Left colon (tissue), 2 donors: ENCODE measurements at places on chromosomes 6 and 20. TPM values are rescaled to one million over a fixed set of nuclear protein-coding genes. Genes with fewer than 3 reads are reported as not detected.

The CDK5RAP1 gene
- 27.4 TPM for total RNA-seq

The TSBP1 gene
- total RNA-seq = not detected

The IPCEF1 gene
- 1.8 TPM for total RNA-seq

The PRR18 gene
- not detected for total RNA-seq

- DNase-seq = no peak
These were observed 11.6 kb downstream of the AKAP7 start for GRCh38 chr6:131146865-131147264.

- DNase-seq = no peak
These were observed 36.0 kb upstream of the FOXO3 start for GRCh38 chr6:108524528-108525248.

DNA sequence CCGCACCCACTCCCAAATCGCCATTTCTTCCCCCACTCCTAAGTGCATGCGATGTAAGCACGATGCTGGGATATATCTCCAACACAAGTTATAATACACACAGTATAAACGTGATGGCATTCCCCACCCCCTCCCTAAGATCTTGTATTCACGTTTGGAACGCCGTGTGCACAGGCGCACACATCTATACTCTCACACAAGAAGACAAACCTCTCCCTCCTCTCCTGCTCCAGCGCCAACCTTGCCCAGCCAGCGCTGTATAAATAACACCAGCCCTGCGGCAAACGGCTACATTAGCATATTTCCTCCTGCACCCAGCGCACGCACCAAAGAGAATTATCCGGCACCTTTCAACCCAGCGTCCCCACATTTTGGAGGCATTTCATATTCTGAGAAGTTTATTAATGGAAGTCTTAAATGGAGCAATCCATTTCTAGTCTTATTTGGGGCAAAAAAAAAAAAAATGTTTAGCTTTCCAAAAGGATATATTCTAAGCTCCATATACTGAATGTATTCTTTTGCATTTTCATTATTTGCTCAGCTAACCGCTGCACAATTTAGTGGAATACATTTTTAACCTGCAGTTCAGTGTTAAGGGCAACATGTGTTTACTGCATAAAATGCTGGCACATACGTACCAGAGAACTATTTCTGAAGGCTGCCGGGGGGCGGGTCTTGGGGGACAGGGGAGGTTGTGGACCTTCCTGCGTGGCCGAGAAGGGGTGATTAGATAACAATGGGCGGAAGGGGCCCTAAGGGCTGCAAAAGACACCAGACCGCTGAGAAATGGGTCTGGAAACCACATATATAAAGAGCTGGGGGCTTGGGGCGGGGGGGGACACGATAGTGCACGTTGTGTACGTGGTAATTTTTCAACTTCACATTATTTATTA is 1.1 kb upstream of the SLC22A23 start:
- DNase-seq = peak; percentile 77

DNA sequence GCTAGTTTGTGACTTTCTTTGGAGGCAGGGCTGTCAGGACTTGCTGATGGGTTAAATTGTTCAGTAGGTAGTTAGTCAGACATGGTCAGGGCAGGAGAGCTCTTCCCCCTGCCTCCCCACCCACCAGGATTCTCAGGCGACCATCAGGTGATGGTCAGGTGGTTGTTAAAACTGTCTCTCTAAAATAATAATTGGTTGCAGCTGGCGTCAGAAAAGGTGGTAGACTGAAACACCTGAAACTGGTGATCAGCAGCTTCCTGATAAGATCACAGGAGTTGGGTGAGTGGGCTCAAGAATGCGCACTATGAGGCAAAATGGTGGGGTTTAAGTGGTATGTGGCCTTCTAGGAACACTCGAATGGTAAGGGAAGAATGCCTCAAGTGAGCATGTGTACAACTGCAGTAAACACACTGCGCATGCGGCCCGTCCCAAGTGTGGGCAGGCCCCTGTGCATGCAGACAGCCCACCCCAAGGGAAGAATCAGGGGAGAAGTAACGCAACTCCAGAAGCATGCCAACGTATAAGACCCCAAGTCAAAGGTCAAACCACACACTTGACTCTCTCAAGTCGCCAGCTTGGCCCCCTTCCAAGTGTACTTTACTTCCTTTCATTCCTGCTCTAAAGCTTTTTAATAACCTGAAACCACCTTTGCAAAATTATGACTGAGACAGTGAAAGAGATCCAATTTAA is 7.9 kb upstream of the BLCAP start:
- no peak for DNase-seq

DNA sequence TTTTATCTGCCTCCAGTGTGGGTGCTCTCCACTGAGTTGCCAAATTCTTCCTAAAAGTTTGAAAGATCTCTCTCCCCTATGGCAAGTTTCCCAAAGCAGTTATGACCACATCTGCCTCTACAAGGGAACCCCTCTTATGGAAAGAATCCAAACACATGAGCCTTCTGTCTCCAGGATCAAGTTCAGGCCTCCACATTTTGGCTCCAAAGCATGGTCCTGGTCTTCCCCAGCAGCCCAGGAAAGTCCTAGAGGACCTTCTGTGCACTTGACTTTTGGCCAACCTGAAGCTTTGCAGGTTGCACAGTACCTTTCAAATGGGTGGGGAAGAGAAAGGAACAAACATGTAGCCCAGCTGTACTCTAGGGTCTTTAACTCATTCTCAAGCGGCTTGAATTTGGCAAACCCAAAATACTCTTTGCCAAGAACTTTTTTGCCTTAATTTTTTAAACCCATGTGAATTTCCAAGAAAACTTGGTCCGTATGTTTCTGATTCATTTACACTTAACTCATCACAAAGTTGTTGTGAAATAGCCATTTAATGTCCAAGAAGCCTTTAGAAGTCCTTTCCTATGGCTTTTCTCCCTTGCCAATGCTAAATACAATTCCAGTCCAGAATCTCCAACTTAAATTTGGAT is 240.1 kb upstream of the TBX18 start:
- no peak for DNase-seq

DNA sequence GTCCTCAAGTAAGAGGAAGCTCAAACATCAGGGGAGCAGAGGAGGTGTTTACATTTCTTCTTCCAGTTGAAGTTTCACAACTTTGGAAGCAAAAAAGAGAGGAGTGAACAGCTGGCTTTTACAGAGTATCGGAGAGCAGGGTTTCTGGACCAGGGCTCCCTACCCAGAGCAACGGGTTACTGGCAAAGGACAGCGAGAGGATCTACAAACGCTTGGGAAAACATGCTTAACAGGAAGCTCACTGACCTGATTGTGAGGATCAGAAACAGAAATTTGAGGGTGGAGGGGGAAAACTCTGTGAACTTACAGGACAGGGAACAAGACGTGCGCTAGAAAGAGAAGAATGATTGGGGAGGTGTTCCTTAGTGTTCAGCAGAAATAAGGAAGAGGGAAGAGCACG is 85.7 kb upstream of the TAB2 start:
- no peak for DNase-seq

DNA sequence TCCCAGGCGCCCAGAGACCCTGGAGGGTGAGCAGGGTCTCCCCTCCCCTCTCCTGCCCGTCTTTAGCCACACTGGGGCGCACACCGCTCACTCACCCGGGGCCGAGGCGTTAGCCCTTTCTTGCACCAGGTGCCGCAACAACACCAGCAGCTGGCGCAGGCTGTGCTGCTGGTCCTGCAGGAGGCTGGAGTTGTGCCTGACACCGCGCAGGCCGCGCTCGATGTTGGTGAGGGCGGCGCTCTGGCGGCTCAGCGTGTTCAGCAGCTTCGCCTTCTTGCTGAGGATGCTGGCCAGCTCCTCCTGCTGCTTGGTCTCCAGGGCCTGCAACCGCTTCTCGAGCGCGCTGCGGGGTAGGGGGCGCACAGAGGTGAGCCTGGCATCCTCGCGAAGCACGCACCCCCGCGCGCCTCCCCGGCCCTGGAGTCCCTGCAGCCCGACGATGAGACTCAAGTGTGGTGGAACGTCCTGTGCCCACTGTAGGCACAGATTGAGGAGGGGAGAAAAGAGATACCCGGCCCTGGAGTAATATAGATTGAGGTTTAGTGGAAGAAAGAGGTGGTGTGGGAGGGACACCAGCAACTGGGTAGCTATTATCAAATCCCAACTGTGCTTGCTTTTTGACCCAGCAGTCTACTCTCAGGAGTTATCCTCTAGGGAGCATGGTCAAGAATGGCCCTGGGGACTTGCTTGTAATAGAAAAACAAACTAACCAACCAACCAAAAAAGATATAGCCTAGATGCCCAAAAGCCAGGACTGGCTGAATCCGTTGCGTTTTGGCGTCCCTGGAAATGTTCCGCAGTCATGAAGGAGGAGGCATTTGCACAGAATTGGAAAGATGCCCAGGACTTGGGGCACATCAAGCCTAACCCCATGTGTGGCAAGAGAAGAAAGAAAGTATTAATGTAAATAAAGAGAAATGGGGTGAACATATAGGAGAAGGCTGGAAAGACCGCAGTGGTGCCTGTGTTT is 30.9 kb downstream of the ANGPT4 start:
- DNase-seq = no peak

DNA sequence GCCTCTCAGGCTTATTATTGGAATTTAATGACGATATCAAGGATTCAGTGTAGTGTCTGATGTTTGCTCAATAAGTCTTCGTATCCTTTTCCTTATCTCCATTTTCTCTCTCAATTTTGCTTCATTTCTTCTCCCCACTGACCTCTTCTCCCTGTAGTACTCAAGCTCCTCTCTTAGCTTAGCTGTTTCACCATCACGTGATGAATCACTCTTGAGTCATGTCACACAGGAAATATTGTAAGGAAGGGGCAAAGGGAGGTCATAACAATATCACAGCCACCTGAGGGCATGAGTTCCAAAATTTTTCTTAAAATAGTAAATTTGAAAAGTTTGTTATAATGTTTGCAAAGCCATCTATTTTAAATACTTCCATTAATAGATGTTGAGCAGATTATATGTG is 392.2 kb upstream of the MARCKS start:
- no peak for DNase-seq

DNA sequence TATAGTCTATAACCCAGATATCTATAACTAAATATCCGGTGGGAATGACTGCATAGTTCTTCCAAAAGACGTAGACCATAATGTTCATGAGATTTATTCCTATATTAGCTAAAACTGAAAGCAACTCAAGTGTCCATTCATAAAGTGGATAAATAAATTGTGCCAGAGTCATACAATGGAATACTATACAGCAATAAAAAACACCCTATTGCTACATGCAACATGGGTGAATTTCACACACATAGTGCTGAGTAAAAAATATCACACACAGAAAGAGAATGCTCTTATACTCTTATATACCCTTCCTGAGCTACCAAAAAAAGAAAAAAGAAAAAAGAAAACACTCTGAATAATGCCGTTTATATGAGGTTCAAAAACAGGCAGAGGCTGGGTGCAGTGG is 6.9 kb downstream of the TNXB start:
- no peak for DNase-seq

DNA sequence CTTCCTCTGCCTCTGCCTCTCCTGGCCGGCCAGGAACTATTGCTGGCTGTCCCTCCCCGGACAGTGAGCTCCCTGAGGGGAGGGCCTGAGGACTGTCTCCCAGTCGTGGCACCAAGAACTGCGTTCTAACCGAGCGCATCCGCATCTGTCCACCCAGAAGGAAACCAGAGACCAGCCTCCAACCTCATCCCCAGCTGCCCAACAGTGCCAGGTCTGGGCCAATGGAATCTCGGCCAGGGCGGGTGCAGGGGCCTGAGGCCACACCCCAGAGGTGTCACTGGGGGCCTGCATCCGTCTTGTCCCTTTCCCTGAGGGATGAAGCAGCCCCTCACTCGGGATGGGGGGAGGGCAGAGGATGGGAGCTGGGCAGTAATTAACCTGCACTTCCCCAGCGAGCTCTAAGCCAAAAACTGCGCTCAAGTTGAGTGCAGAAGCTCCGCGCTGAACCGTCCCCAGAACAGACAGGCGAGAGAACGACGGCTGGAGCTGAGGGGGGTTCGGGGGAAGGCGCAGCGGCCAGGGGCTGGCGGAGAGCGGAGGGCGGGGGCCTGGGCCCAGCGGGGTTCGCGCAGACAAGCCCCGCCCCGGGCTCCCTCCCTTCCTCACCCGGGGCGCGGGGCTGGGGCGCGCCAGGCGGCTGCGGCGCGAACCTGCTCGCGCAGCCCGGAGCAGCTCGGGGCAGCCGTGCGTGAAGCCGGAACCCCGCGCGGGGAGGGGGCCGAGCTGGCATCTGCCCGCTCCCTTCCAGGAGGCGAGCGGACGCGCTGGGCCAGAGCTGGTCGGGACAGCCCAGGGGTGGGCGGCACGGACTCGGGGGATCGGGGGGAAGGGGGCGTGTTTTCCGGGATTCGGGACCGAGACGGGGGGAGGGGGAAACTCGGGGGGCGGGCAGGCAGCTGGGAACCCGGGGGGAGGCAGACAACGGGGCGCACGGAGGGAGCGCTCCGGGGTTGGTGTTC is 1.4 kb downstream of the TFEB start:
- peak; percentile 84 for DNase-seq

- no peak for DNase-seq
These were observed 125.9 kb upstream of the JAG1 start for GRCh38 chr20:10799735-10800134.
